ENCODE measurements at places on chromosomes 2 and 18.
A peak's percentile ranks its signal among the peaks of the same experiment; 100 is the strongest.

DNA sequence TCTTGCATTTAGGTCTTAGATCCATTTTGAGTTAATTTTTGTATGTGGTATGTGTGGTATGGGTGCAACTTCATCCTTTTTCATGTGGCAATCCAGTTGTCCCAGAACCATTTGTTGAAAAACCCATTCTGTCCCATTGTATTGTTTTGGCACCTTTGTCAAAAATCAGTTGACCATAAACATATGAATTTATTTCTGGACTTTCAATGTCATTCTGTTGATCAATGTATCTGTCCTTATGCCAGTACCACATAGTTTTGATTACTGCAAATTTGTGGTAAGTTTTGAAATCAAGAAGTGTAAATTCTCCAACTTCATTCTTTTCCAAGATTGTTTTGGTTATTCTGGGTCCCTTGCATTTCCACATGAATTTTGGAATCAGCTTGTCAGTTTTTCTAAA, 16.6 kb upstream of the ZNF396 start:
- DNase-seq, result no peak

DNA sequence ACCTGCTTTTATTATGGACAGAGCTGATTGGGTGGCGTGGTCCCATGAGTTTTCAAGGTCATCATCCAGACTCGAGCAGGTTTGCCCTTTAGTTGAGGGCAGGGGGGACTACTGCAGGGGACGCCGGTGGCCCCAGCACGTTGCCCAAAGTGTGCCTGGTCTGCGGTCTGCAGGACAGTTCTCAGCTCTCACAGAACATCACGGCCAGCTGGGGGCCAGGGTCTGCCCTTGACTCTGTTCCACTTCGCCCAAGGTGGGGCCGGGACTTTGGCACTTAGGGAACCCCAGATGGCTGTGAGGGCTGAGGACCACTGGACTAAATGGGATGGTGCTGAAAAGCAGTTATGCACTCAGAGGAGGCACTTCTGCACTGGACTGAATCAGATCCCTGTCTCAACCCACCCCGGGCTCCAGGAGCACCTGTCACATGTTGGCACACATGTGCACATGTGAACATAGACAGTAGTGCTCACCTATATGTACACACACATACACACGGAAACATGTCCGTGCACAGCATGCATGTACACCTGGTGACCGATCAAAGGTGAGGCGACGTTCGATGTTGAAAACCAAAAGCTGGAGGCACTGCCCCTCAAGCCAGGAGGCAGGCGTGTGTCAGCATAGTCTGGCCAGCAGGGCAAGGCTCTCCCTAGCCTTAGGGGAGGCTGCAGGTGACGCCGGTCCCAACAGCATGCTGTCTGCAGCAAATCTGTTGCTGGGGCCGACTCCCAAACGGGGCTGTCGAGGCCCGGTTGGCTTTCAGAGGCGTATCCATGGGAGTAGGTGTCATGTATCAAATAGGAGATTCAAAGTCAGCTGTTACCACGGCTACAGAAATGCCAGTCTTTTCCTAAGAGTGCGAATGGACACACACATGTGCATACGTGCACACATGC, 10.2 kb downstream of the ANO7 start:
- no peak for DNase-seq

DNA sequence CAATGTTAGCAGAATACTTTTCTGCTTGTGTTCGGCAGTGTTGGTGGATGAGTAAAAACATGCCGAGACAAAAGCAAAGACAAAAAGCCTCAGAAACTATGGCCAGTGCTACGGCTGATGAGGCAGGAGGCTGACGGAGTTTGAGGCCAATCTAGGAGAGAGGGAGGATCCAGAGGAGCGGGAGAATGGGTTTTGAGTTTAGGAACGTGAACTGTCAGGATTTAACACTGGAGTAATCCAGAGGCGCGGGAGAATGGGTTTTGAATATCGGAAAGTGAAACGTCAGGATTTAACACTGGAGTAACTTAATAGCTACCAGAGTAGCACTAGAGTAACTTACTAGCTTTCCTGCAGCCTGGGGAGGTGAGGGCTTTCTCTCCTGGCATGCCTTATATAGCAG, 37.4 kb downstream of the LYPD6B start:
- no peak for DNase-seq

GRCh38 chr2:188629753-188630527, 338.3 kb downstream of the GULP1 start:
- no peak for DNase-seq

- no peak for DNase-seq
These were observed 512.0 kb downstream of the CMPK2 start for GRCh38 chr2:6353669-6354068.

GRCh38 chr18:77079954-77080682, 52.5 kb downstream of the MBP start:
- no peak for DNase-seq

- DNase-seq, result no peak
These were observed 2.9 kb upstream of the IL1F10 start for GRCh38 chr2:113064898-113065297.

GRCh38 chr18:2402084-2402483, 169.2 kb downstream of the METTL4 start:
- DNase-seq, result no peak

GRCh38 chr18:26091047-26091630, 726 bp upstream of the SS18 start:
- DNase-seq, result peak; percentile 38
